ENCODE measurements at places on chromosomes 2 and 18.
A peak's percentile ranks its signal among the peaks of the same experiment; 100 is the strongest.

DNA sequence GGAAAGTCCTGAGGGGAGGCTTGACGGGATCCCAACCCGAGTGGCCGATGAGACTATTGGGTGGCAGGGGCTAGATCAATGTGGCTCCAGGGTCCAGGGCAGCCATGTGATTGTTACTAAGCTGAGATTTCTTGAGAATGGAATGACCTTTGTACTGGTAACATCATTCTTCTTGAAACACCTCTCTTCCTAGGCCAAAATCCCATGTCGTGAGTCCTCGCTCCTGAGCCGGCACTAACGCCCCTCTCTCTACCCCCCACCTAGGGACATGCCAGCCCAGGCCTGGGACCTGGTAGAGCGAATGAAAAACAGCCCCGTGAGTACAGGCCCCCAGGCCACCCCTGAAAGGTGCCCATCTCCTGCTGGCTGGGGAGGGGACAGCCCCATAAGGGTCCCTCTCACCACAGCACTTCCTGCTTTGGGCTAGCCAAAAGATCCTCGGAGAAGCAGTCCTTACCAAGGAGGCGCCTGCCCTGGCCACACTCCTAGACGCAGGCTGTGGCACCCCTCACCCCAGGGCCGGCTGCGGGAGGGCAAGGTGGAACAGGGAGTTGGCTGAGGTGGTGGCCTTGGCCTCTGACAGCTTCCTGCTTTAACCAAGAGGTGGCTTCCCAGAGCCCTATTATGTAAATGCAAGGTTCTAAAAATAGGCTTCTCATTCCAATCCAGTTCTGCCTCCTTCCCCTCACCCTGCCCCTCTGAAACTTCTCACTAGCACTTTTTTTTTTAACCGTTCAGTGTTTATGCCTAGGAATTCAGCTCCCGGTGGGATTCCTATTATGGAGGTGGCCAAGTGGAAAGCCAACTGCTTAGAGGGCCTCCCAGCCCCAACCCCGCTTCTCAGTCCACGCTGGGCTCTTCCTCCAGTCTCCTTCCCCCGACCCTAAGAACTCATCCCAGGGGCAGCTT lies 126.6 kb upstream of the PPP1CB start:
- peak; percentile 72 for DNase-seq

GRCh38 chr18:25467226-25467987 lies 115.4 kb upstream of the ZNF521 start:
- DNase-seq: peak; percentile 73

- no peak for DNase-seq
Observed at GRCh38 chr18:21262244-21262643, 20.2 kb downstream of the GREB1L start.

- DNase-seq: no peak
Observed at GRCh38 chr18:8980918-8981317, 121.6 kb upstream of the NDUFV2 start.

GRCh38 chr18:47719096-47719780 lies 211.2 kb downstream of the SMAD2 start:
- DNase-seq: no peak

GRCh38 chr18:7369006-7369405 lies 138.1 kb downstream of the LRRC30 start:
- no peak for DNase-seq

DNA sequence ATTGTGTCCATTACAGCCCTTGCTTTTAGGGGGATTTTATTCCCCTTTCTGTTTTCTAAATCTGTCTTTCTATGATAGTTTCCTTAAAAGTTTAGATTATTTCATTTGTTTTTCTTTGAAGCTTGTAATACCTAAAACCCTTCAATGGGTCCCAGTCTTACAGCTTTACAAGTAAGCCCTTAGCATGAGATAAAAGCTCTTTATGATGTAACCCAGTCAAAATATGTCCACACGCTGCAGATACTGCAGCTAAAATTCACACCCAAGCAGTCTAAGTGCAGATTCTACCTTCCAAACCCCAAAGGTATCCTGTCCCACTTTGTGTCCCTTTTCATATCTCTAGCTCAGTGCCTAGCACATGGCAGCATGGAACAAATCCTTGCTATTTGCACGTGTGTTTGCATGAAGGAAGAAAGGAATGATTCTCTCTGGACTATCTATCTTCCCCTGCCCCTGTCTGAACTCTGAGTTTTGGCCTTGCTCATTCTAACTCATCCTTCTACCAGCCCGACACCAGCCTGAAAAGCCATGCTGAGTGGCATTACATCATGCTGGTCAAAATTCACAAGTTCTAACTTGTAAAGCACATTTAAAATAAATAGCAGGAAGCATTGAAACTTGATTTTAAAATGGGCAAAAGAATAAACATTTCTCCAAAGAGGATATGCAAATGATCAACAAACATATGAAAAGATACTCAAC lies 623.2 kb downstream of the IRS1 start:
- DNase-seq: no peak

DNA sequence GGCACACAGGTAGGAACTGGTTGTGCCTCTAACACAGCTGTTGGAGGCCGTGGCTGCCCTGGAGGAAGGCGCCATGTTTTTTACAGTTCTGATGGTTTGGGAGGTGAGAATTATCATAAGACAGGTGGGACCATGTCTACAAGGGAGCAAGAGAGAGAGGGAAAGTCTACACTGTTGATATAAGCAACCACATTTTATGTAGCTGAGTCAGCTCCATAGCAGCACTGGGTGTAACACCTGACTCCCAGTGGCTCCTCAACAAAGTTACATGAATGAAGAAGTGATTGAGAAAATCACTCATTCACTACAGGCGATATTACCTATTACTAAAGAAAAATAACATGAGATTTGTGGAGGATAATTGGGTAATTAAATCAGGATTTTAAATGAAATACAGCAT lies 41.3 kb upstream of the ACAA2 start:
- no peak for DNase-seq

- no peak for DNase-seq
Observed at GRCh38 chr2:3422161-3422779, 42.8 kb downstream of the TRAPPC12 start.

- no peak for DNase-seq
Observed at GRCh38 chr2:83565626-83566025, 893.5 kb downstream of the SUCLG1 start.

DNA sequence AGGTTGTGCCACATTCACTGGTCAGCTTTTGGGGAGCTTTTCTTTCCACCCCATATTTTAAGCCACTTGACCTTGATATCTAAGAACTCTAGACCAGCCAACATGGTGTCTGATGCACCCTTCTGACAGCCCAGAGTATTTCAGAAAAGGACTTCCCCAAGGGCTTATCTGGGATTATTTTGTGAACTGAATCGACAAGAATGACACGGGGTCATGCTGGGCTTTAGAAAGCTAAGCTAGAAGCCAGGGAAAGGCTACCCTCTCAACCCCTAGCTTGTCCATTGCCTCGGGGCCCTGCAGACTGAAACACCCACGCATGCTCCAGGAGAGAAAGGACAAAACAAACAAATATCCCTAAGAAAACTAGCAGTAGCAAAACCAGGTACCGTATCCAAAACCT lies 16.0 kb downstream of the SLC4A5 start:
- DNase-seq: no peak

DNA sequence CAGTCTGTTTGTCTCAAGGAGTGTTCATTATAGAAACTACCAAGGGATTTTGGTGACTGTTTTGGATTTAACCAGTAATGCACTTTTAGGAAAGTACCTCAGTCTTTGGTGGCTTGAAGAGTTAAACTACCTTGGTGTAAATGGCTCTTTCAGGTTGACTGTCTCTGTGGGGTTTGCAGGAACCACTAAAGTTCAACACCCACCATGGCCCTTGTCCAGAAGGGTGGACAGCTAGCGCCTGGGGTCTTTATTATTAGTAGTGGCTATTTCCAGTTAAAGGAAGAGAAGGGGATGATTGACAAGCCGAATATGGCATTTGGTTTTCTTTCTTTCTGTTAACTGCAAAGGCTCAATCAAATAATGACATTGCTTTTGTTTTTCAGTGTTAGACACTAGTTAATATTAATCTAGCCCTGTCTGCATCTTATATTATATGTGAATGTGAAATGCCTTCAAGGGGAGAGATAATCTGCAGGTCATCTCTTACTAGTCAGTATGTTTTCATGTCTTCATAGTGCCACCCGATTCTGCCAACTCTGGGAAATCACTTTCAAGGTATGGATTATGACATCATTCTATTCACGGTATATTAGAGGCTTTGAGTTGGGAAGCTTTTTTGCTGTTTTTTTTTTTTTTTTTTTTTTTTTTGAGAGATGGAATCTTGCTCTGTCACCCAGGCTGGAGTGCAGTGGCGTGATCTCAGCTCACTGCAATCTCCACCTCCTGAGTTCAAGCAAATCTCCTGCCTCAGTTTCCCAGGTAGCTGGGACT lies 56.4 kb downstream of the MAP4K4 start:
- DNase-seq: no peak

DNA sequence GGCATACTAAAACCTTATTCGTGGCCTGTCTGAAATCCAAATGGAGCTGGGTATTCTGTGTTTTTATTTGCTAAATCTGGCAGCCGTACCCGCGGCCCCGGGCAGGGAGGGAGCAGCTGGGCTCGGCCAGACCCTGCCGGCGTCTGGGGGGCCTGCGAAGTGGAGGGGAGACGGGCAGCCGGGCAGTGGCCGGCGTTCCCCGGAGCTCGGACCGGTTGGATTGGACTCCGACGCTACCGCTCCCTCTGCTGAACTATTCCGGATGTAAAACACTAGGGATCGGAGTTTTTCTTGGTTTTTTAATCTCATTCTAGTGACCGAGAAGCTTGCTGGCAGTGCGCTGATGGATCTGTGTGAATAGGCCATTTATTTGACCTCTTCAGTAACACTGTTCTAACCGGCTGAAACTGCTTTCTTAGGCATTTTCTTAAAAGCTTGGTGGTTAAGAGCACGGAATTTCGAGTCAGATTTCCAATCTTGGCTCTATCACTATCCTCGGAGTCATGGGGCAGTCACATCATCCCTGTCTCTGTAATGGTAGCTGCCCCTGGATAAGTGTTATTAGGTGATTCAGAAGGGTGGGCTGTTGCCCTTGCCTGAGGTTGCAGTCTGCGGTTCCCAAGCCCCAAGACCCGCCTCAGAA lies 694 bp downstream of the UNC50 start:
- DNase-seq: peak; percentile 30

GRCh38 chr2:125456693-125457363 lies 1199.1 kb upstream of the GYPC start:
- DNase-seq: no peak

- DNase-seq: no peak
Observed at GRCh38 chr2:142722086-142722485, 155.4 kb upstream of the KYNU start.

DNA sequence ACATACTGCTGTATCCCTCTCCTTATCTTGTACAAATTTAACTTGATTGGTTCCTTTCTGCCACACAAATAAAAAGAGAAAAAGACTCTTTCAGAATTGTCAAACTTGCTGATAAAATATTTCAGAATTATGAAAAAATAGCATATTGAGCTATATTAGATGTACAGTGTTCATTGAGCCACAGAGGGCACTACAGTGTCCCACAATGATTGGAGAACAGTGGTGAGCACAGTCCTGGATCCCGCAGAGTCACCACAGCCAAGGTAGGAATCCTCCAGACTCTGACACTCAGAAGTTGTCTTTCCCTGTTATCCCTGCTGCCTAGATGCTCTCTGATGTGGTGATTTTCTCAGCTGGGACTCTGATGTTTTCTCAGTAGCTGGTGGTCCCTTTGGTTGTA lies 1281.3 kb upstream of the ZEB2 start:
- DNase-seq: no peak

DNA sequence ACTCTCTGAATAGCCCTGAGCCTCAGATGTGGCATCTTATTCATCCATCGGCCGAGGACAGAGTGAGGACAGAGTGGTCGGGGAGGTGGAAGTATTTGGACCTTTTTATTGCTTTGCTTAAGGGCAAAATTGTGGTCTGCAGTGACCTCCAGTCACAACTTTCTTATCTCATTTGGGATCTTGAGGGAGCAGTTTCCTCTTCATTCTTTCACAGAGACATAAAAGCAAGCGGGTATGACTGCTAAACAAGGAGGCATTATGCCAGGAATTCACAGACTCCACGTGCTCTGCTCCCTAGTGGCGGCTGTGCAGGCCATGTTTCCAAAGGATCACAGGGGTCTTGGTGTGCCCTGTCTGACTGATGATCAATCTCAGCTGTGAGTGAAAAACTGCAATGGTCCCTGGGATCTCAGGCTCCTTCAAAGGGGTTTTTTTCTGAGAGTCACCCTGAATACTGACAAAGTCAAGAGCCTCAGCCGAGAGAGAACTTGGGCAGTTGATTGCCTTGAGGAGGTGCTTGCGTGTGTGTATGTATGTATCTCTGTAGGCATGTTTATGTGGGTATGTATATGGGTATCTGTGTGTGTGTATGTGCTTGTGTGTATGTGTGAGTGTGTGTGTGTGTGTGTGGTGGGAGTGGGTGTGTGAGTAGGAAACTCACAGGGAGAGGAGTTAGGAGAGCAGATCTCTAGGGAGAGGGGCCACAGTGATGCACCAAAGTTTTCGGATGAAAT lies 47.7 kb downstream of the RAPGEF4 start:
- DNase-seq: peak; percentile 91

GRCh38 chr2:1892529-1893250 lies 148.4 kb upstream of the PXDN start:
- DNase-seq: no peak

DNA sequence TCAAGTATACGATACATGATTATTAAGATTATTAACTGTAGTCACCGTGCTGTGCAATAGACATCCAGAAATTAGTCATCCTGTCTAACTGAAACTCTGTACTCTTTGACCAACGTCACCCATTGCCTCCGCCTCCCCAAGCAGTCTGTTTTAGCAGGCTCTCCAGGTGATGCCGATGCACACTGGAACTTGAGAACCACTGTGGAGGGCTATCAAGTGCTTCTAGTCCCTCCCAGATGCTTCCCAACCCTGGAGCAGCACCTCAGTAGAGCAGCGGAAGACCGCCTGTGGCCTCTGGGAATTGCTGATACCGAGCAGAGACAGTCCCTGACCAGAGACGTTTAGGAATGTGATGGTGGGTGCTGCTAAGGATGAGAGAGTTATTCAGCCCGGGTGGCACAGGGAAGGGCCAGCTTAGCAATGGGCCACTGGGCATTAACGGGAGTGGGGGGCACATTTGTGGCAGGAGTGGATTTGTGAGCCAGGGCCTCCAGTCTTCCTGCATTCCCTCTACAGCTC lies 50.7 kb downstream of the LIPG start:
- DNase-seq: no peak

DNA sequence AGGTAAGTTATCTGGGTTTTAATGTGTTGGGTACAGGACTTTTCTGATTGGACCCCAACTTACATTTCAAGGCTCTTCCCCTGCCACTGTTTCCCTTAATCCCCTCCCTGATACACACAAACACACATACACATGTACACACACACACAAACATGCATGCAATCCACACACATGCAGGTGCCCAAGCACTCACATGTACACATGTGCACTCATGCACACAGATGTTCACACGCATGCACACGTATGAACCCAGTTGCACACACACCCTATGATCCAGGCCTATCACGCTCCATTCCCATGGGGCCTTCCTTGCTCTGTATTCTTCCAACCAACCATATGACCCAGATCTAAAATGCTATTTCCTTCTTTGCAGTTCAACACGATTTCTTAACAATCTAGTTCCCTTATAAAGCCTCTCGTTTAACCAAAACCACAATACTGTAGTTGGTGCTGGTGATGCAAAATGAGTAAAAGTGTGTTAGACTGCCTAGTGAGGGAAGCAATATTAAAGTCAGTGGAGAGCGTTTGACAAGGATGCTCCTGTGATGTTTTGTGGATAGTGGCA lies 11.1 kb downstream of the SERPINB8 start:
- DNase-seq: no peak

- peak; percentile 33 for DNase-seq
Observed at GRCh38 chr2:151908204-151908882, 80.1 kb upstream of the ARL5A start.
